ENCODE measurements at places on chromosomes 5 and 9.

DNA sequence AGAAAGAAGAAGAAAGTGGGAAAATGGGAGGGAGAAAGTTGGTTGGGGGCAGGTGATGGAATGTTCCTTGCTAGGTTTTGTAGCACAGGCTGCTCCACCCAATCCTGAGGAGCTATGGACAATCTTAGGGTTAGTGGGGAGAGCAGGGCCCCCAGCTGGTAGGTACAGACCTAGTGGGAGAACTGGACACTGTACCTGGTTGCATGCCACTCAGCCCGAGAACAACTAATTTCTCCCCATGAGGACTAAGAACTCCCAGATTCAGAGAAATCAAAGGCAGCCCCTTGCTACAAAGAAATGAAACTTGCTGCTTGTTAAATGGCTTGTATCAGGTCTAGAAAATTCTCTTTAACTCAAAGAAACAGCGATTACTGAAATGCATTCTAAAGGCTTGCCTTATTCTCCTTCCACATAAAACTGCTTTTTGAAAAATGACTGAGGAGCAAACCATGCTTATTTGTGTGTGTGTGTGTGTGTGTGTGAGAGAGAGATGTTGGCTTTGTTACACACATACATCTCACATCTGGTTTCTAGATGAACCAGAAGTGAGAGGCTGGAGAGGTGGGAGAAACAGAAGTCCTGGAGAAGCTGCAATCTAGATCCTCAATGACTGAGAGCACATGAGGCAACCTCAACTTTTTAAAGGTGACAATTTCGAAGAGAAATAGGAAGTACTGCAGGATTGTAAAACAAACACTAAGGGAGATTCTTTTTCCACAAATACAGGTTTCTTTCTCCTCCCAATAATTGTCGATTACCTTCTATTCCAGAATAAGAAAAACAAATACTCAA lies 28.9 kb downstream of the FYB1 start:
- DNase-seq: no peak

DNA sequence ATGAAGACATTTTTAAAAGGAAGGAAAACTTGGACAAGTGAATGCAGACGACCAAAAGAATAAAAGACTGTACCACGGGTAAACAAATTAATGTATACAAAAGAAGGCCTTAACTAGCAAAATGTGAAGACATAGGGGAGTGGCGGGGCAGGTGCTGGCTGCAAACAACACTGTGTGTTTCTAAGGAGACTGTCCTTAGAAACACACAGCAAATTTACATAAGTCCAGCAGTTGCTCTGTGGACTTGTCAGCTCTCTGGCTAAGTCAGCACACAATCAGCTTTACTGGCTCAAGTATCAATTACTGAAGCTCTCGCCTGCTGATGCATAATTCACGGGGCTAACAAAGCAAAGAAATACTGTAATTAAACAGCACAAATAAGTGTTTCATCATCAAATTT lies 24.8 kb downstream of the PTBP3 start:
- no peak for DNase-seq

DNA sequence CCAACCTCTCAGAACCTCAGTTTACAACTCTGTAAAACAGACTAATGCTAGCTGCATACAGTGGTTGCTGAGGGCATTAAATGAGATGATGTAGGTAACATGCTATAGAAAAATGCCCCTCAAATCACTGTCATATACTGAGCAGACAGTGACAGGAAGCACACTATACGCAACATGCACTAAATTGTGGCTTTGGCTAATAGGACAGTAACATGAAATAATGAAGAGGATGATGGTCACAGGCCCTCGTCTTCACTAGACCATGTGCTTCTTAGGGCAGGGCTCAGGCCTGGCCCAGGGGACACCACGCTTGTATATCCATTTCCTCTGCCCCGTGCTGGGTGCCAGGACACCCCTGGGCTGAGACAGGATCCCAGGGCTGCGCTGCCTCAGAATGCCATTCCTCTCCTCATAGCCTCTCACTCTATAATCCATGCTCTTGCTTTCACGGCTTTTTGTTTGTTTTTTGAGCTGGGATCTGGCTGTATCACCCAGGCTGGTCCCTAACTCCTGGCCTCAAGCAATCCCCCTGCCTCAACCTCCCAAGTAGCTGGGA lies 18.9 kb downstream of the CSF1R start:
- no peak for DNase-seq

- DNase-seq: no peak
Observed at GRCh38 chr5:82931110-82931509, 146.1 kb downstream of the TMEM167A start.

DNA sequence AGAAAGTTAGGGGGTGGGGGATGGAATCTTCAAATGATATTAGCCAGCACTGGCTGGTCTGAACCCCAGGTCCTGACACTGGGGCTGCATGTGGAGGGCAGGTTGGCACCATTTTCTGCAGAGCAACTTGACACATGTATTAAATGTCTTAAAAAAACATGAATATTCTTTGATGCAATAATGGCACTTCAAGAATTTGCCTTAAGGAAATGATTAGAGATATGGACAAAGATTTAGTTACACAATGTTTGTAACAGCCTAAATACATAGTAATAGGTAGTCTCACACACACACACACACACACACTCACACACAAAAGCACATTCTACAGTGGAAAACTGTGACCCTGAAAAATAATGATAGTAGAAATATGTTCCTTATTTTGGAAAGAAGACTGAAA lies 3.6 kb downstream of the SVEP1 start:
- DNase-seq: no peak

- no peak for DNase-seq
Observed at GRCh38 chr5:73120222-73121118, at the start of gene TMEM171. TMEM171 (plus strand) TSS chr5:73120575; CDS start chr5:73123374, 2,799 bp downstream.

DNA sequence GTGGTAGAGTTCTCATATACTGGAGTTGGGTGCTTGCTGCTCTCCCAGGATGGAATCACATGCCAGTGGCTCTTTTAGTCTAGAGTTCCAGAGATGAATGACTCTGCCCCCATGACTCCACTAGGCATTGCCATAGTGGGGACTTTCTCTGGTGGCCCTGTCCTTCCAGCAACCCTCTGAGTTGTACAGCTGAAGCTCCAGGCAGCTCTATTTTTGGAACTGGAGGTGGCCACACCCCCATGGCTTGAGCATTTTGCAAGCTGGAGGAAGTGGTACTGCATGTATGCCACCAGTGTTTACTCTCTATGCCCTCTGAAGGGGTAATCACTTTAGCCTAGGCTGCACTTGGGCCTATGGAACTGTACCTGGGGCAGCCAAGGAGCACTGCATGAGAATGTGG lies 112.6 kb downstream of the RANBP17 start:
- no peak for DNase-seq

DNA sequence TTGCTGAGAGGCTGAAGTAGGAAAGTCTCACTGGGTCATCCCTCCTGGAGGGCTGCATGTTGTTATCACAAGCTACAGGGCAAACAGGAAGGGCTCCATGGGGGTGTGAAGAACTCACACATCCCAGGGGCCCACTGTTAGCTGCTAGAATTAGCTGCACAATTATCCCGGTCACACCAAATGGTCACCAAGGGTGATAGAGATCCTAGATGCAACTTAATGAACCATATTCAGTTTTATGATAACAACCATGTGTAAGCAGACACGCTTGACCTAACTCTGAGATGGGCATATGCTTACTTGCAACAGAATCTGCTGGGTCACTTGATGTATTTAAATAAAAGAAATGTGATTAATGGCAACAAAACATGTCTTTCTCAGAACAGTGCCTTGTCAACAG lies 143.5 kb upstream of the C6 start:
- no peak for DNase-seq

GRCh38 chr5:147567917-147568598 lies 58.2 kb upstream of the DPYSL3 start:
- no peak for DNase-seq

DNA sequence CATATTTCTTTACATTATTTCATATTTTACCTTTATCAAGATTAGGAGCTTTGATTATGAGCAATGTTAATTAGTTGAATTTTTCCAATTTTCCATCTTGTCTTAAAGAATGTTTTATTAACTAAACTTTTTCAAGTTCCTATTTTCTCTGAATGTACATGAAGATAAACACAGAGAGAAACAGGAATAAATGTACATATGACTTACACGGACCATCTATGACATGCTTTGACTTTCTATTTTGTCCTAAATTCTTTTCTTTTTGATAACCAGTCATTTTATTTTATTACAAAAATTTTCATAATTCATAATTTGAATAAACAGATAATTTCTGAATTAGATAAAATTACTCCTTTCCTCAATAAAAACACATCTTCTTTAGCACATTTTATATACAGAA lies 1038.8 kb upstream of the ARRDC3 start:
- no peak for DNase-seq

DNA sequence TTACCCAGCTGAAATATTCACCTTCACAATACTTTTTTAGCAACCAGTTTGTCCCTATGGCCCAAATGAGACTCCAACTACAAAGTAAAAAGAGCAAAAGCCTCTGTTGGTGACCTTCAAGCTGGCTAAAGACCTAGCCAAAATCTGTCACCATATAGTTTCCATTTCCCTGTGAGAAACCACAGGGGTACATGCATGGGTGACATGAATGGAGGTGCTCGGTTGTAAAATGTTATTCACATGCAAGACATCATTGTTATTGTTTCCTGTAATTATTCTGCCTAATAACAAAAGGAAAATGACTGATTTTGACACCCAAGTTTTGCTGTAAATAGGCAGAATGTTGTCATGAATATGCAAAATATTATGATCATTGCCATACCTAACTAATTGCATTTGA lies 285.3 kb downstream of the ZNF608 start:
- DNase-seq: no peak

DNA sequence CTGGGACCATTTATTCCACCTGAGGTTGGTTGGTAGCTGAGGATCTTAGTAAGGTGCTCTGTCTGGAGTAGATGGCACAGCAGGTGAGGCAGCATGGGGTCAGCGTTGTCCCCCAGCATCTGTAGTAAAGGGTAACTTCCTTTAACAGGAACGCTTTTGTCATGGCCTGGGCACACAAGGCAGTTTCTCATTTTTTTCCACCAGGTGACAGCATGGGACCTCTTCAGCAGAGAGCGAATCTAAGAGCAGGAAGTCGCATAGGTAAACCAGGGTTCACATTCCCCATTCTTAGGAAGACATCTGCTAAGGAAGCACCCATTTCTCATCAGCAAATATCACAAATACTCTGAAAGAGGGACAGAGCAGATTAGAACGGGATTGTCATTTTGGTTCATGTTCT lies 56.5 kb downstream of the GPR107 start:
- DNase-seq: no peak

DNA sequence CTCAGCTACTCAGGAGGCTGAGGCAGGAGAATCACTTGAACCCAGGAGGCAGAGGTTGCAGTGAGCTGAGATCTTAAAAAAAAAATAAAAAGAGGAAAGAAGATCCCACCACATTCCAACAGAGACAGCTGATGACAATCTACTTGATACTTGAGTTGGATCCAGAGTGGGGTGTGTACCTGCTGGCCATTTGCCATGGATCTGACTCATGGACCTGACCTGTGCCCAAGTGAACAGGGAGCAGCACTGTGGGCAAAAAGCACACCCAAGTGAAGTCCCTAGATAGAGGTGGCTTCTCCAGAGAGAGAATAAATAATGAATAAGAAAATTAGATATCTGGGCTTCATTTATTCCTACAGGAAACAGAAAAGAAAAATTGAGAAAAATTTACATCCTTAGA lies 81.2 kb upstream of the MIER3 start:
- no peak for DNase-seq

GRCh38 chr5:116377276-116378006 lies 197.2 kb downstream of the SEMA6A start:
- no peak for DNase-seq

- DNase-seq: no peak
Observed at GRCh38 chr5:52859628-52860027, 71.9 kb downstream of the ITGA1 start.

DNA sequence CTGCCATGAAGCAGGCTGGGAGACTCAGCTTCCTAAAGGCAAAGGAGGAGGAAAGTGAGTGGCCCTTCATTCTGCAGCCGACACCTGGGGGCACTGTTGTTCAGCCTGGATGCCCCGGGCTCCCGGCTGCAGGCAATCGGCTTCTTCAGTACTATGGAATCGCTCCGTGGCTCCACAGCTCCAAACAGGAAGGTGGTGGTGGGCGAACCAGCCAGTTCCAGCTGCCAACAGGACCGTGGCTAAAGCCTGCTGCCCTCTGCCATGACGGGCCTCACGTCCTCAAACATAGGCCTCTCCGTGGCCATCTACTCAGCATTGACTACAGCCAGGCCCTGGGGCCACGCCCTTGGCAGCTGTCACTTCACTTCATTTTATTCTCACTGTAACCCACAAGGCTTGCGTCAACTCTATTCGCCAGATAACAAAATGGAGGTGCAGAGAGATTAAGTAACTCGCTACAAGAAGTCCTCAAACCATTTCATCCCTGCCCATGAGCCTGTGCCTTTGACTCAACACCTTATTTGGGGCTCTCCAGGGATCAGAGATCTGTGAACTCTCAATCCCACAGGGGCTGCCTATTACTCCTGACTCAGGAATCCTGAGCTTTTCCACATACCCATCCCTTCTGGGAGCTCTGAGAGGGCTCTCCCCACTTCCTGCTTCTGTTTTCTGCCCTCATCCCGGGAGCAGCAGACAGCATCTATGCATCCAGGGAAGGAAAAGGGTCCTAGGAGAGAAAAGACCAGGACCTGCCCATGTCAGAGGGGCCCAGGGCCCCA lies 38.0 kb downstream of the PAX5 start:
- no peak for DNase-seq

DNA sequence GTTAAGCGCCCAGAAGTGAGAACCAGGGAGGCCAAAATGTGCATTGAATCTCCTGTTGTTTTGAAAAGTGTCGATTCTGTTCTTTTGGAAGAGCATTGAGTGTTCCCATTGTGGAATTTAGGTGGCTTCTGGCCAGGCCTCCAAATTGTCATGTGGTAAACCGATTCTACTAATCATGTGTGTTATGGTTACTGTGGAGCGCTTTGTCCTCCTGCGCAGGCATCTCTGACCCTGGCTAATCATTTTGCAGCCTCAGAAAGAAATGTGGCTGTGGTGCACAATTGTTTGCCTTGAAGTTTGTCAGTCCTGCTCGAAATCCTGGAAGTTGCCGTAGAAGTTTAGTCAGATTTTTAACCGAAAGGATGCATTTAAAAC lies 121.3 kb downstream of the RASGRF2 start:
- DNase-seq: no peak
